DMS 273 treated with DMSO at 0.1 percent for 48 hours (cell line): ENCODE measurements at places on chromosomes 7 and 10.

DNA sequence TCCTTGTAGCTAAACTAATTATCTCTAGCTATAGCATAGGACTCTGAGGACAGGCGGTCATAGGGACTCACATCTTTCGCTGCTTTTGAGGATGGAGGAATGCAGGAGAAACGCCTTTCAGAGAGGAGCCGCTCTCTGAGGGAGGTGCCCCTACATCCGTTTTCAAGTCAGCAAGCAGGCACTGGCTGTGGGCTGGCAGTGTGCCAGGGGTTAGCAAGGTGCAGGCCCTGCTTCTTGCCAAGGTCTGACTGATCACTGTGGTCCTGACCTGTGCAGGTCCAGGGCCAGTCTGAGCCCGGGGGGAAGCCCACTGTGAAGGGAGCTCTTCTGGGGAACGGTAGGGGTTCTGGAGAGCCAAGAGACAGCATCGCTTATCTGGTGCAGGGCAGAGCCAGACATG lies 89.4 kb downstream of the SH3PXD2A start:
- DNase-seq: no peak

DNA sequence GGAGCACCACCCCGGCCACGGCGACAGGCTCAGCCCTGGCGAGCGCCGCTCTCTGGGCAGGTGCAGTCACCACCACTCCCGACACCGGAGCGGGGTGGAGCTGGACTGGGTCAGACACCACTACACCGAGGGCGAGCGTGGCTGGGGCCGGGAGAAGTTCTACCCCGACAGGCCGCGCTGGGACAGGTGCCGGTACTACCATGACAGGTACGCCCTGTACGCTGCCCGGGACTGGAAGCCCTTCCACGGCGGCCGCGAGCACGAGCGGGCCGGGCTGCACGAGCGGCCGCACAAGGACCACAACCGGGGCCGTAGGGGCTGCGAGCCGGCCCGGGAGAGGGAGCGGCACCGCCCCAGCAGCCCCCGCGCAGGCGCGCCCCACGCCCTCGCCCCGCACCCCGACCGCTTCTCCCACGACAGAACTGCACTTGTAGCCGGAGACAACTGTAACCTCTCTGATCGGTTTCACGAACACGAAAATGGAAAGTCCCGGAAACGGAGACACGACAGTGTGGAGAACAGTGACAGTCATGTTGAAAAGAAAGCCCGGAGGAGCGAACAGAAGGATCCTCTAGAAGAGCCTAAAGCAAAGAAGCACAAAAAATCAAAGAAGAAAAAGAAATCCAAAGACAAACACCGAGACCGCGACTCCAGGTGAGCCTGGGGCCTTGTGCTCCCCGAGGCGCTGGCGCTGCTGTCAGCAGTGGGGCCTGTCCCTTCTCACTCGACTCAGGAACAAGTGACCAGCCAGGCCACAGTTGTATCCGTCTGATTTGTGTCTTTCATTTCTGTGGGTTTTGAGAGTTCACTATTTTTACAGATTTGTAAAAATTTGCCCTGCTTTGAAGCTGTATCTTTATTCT lies 117.7 kb downstream of the CYTH3 start:
- no peak for DNase-seq

DNA sequence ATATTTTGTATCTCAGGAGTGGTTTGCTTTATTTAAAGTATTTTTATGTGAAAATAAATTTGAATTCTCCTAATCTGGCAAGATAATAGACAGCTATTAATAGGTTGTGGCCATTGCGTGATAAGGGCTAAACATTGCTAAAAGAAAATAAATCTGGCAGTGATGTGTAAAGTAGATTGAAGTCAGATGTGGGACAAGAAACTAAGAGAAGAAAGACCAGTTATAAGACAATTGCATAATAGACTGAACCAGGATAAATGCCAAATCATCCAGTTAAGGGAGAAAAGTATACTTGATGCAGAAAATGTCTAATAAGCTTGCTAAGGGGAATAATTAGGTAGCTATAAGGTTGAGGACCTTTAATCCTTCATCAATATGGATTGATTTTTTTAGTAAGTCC lies 197.5 kb upstream of the CSTF2T start:
- no peak for DNase-seq

GRCh38 chr7:95545007-95545615 lies 51.2 kb downstream of the PDK4 start:
- peak; percentile 29 for DNase-seq

DNA sequence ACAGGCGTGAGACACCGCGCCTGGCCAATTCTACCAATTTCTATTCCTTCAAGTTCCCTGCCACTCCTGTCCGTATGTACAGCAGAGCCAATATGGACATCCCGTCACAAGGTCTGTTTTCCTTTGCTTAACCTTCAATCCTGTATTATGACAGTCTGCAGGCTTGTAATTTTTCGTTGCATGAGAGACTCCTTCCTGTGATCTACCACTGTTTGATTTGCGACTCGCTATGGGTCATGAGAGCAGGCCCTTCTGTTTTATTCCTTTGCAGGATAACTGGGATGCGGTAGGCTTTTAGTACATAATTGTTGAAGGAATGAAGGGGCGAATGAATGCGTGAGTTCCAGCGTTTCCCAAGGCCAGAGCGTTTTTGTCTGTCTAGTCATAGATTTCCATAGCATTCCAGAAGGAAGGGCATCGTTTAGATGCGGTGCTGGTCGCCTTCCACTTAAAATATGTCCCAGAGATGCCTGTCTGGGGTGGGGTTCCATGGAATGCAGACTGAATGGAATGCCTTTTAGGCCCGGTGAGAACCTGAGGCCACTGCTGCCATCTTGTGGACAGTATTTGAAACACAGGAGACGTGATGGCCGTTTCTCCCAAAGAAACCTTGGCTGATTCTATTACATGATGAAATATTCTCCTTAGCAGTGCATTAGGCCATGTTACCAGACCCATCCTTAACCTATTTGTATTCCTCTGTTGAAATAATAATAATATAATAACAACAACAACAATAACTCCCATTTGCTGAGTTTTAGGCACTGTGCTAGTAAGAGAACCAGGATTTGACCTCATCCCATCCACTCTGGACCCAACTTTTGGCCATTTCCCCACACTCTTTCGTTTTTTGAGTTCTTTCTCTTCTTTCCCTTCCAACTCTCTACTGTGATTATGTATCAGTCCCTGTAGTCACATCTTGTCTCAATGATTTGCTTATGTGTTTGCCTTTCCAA lies 193.2 kb downstream of the MYOF start:
- peak; percentile 3 for DNase-seq

DNA sequence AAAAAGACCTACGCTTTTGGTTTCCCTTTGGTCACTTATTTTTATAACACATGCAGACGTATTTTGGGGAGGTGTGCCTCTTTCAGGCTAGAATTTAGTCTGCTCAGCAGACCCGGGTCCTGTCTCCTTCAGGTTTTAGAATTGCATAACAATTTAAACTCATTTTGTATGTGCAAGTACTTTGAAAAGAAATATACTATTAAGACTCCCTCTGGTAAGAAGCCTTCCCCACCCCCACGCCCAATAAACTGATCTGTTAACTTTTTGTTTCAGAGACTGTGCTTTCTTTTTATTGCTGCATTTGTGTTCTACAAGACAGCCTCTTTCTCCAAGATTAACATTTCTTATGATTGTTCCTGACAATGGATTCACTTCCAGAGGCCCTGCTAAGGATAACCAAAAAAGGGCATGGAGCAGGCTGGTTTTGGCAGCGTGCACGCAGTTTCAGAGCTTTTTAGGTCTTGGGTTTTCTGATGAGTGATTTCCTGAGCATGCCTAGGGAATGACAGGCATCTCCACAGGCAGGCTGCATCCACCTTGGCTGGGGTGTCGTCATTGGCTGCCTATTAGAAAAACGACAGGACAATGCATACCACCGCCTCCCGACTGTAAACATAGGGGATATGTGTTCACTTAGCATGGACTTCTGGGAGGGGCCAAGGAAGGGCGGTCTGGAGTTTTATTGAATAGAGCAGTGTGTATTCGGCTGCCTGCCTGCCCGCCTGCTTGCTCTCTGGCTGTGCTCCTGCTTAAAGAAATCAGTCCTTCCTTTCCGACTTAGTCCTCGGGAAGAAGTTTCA lies at the start of gene CALD1:
CALD1 (plus strand) TSS at position 694 of the 800 bp plus-strand sequence. CDS start 88,100 bp downstream, outside the sequence.
- no peak for DNase-seq

DNA sequence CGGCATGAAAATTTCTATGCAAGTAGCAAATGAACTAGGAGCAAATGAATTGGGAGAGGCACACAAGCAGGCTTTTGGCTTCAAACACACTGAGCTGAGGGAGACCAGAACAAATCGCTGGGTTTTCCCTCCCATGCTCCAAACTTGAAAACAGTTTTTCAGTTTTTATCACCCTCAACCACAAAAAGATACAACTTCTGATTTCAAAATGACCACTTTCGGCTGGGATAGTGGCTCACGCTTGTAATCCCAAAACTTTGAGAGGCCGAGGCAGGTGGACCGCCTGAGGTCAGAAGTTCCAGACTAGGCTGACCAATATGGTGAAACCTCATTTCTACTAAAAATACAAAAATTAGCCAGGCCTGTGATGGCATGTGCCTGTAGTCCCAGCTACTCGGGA lies 9.0 kb upstream of the CHUK start:
- no peak for DNase-seq

- no peak for DNase-seq
Measured at GRCh38 chr10:31135171-31135570, 103.5 kb upstream of the ZNF438 start.

GRCh38 chr7:30348083-30348560 lies 63.7 kb downstream of the ZNRF2 start:
- no peak for DNase-seq

DNA sequence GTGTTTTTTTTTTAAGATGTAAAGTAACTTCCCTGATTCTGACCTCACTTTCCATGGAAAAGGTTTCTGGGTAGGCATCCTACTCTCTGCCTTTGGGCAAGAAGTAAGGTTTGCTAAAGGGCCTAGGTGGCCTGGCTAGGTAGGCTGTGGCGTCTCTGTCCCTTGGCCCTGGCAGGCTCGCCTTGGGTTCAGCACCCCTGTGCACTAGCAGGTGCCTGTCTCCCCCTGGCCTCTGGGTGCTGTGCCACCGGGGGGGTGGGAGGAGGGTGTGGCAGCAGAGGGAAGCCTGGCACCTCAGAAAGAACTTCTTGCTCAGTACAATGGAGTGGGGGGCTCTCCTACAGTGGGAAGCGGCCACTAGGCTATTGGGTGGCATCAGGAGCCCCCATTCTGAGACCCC lies 14.0 kb downstream of the TECPR1 start:
- no peak for DNase-seq

DNA sequence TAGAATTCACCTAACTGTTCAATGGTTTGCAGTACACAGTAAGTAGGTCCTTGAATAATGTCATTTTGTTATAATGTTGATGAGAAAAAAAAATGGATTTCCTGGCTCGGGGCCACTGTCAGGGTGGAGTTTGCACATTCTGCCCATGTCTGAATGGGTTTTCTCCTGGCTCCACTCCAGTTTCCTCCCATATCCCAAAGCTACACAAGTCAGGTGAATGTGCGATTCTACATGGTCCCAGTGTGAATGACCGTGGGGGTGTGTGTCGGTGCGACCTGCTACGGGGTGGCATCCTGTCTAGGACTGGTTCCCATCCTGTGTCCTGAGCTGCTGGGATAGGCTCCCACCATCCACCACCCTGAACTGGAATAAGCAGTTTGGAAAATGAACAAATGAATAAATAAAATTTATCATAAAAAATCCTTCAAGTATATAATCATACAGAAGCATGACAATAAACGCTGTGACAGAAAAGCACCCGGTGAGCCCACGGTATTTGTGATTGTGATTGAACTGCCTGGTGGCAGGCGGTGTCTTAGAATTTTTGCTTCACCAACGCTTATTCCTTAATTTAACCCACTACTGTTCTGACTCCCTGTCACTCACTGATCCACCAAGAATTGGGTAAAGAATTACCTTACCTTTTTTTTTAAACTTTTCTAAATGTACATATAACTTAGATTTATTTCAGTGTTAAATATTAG lies 114.1 kb downstream of the ICA1 start:
- DNase-seq: no peak

DNA sequence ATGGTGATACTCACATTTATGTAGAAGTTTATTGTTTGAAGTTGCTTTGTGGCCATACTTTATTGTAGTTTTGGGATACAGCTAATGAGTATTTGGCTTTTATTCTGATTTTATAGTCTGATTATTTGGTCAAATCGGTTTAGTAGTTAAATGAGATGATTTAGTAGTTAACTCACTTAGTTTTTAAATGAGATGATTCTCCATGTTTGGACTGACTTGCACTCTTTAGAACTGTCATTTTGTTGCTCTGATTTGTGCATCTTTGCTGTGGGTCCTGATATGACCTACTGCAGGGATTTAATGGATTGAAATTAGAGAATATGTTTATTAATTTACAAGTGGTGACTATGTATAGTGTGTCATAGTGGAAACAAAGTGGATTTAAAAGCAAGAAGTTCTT lies 44.2 kb downstream of the EXOC4 start:
- no peak for DNase-seq

DNA sequence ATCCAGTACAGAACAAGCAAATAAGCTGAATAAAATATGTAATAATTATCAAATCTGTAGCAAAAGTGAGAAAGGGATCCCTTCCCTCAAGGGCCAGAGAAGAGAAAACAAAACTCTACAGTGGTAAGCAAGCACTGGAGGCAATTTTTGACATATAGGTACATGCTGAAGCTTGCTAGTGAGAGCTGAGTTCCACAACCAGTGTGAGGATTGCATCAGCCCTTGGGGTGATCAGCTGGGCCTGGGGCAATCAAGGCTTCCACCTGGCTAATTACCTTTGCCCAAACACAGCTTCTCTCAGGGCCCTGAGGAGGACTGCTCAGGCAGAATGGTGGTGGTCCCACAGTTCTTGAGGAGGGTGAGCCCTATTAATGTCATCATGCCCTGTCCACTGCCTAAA lies 134.4 kb upstream of the DLX6 start:
- no peak for DNase-seq

GRCh38 chr7:157613575-157614322 lies 276.9 kb downstream of the DNAJB6 start:
- no peak for DNase-seq

- DNase-seq: no peak
Measured at GRCh38 chr10:116607336-116607735, 13.4 kb upstream of the PNLIPRP2 start.
